ENCODE measurements at places on chromosomes 12 and 14. TPM values are rescaled to one million over a fixed set of nuclear protein-coding genes. Genes with fewer than 3 reads are reported as not detected.

- peaks cover 19% of the 10 kb centered on the region for H3K36me3 ChIP-seq
- peak; percentile 30 for DNase-seq
- peaks cover 24% of the 10 kb centered on the region for H3K4me1 ChIP-seq
- peak overlapping the region; percentile 12 for H3K27ac ChIP-seq
Observed at GRCh38 chr12:32739279-32739678, 16.4 kb downstream of the YARS2 start.

DNA sequence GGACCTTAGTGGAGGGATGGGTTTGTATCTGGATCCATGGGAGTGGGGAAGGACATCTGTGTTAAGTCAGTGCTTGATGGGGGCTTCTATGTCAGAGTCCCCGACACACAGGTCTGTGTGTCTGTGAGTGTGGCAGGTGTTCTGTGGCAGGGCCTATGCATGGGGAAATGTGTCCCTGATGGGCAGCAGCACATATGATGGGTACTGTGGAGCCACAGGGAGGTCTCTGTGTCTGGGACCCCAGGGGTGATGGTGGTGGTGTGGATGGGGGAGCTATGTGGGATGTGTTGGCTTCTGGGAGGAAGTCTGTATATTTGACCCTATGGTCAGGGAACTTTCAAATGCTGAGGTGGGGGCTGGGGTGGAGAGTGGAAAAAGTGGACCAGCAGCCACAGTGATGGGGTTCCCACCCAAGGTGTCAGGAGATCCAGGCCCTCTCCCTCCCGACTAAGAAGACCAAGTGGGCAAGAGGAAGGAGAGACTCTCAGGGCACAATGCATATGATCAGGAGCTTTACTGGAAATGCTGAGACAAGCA lies 16.5 kb downstream of the KRT7 start:
- no peak overlapping the region for H3K27ac ChIP-seq
- H3K4me1 ChIP-seq, result no peaks in the 10 kb centered on the region
- H3K27me3 ChIP-seq, result peaks cover 25% of the 10 kb centered on the region
- no peak for DNase-seq
- H3K4me3 ChIP-seq, result peak overlapping the region; percentile 59

GRCh38 chr12:8034802-8035201 lies 2.3 kb downstream of the FOXJ2 start:
- peaks cover 68% of the 10 kb centered on the region for H3K4me1 ChIP-seq
- 0 out of 2 replicates have a peak, but pooled peaks cover under 1% of the 10 kb centered on the region for H3K36me3 ChIP-seq
- no peak overlapping the region for H3K27ac ChIP-seq

- no peak overlapping the region for H3K27ac ChIP-seq
- H3K27me3 ChIP-seq, result no peaks in the 10 kb centered on the region
- no peaks in the 10 kb centered on the region for H3K4me1 ChIP-seq
- no peak for DNase-seq
- peaks cover 4% of the 10 kb centered on the region for H3K36me3 ChIP-seq
- no peak overlapping the region for H3K4me3 ChIP-seq
Observed at GRCh38 chr12:125121106-125121505, 55.9 kb downstream of the AACS start.

DNA sequence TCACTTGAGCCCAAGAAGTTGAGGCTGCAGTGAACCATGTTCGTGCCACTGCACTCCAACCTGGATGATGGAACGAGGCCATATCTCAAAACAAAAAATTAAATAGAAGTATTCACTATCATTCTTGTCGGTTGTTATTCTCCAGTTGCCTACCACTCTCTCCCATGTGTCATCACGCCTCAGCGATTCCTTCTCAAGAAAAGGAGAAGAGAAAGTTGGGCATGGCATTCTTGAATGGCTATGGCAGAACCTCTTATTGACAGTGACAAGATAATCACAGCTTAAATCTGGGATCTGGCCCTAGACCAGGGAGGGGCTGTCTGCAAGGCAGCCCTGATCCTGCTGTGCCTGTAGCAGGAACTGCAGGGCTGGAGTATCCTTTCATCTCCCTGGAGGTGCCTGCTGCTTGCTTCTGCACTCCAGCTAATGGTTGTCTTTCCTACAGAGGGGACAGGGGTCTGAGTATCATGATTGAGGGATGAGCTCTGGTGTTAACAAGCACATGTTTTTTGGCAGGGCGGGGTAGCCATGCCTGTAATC lies 12.8 kb upstream of the MLEC start:
- H3K36me3 ChIP-seq, result no peaks in the 10 kb centered on the region
- H3K4me3 ChIP-seq, result no peak overlapping the region
- no peak for DNase-seq
- no peak overlapping the region for H3K27ac ChIP-seq
- H3K27me3 ChIP-seq, result no peaks in the 10 kb centered on the region

GRCh38 chr12:32252199-32253073 lies 145.8 kb downstream of the BICD1 start:
- peak; percentile 12 for DNase-seq
- H3K27me3 ChIP-seq, result no peaks in the 10 kb centered on the region
- H3K36me3 ChIP-seq, result 0 out of 2 replicates have a peak, but pooled peaks cover 10% of the 10 kb centered on the region
- no peak overlapping the region for H3K4me3 ChIP-seq
- H3K27ac ChIP-seq, result peak overlapping the region; percentile 33
- H3K4me1 ChIP-seq, result peaks cover 24% of the 10 kb centered on the region

Gene GLT1D1
- total RNA-seq, result 4.4 TPM

Gene TMEM30B
- 22.9 TPM for total RNA-seq

Gene FAM234B
- total RNA-seq, result 21.1 TPM
